ENCODE measurements at places on chromosomes 6 and 20. TPM values are rescaled to one million over a fixed set of nuclear protein-coding genes. Genes with fewer than 3 reads are reported as not detected.

CCM2L gene
- 0.42 TPM for total RNA-seq

C20orf173 gene
- total RNA-seq, result not detected

CLPSL2 gene
- not detected for total RNA-seq

ADRM1 gene
- 177 TPM for total RNA-seq

All from A549 treated with CpdA at 1 μM for 4 hours (cell line).